ENCODE measurements at places on chromosomes 1 and 21.

- no peak for DNase-seq
Measured at GRCh38 chr1:206518206-206518605, 10.9 kb downstream of the RASSF5 start.

- DNase-seq: no peak
Measured at GRCh38 chr1:202234331-202235002, 40.9 kb downstream of the LGR6 start.

- DNase-seq: no peak
Measured at GRCh38 chr1:23845163-23845562, 19.9 kb upstream of the HMGCL start.

- peak; percentile 68 for DNase-seq
Measured at GRCh38 chr1:28509705-28510272, 3.9 kb downstream of the RCC1 start.

- no peak for DNase-seq
Measured at GRCh38 chr21:20642681-20643080, 355.5 kb upstream of the NCAM2 start.

- no peak for DNase-seq
Measured at GRCh38 chr1:174642393-174642792, 194.6 kb downstream of the GPR52 start.

GRCh38 chr1:22709891-22710700 is 543 bp upstream of the EPHB2 start:
- no peak for DNase-seq

GRCh38 chr1:205922314-205922713 is 20.9 kb downstream of the SLC26A9 start:
- DNase-seq: no peak

DNA sequence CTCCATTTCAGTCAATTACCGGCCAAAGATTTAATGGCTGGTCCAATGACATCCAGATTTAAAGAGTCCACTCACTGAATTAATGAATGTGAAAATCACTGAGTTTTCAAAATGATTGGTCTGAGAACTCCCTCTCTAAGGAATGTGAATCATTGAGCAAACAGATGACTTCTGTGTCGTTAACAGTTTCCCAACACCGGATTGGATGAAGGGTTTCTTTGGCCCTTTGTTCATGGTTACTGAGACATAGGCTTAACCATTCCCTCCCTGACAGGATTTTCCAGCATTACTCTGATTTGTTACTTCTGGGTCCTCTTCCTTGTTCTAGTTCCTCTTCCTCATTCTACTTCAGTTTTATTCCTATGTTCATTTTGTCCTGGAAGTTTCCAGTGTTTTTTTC is 1.5 kb upstream of the CLDN17 start:
- no peak for DNase-seq

DNA sequence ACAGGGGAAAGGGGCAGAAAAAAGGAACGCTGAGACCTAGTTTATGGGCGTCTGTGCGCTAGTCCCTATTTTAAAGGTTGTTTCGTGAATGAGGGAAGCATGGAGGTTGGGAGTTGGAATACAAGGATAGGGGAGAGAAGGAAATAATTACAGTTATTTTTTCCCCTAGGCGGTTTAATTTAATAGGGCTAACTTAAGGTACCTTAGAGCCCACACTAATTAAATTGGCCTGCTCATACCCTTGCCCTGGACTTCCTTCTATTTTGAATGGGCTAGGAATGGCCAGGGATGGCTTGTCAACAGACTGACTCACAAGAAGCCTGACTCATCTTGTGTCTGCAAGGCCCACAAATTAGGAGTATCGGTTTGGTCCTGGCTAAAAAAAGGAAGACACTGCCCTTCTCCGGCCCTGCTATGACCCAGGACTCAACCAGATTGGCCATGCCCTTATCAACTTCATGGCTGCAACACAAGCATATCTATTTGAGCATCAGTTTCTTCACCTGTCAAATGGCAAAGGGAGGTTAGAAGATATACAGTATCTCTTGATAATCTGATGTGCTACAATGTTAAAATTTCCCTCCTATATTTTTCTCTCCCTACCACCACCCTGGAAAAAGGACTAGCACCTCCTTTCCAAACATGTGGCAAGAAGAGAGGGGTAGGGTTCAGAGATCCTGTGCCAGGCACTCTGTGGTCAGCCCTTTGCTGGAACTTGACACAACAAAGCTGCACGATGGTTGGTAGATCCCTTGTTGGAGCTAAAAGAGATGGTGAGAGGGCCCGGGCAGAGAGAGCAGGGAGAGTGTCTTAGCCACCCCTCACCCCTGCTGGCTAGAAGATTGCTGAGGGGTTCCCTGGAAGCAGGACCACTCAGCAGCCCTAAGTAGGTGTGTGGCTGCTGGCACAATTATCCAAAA is 2.2 kb upstream of the SSBP3 start:
- no peak for DNase-seq

DNA sequence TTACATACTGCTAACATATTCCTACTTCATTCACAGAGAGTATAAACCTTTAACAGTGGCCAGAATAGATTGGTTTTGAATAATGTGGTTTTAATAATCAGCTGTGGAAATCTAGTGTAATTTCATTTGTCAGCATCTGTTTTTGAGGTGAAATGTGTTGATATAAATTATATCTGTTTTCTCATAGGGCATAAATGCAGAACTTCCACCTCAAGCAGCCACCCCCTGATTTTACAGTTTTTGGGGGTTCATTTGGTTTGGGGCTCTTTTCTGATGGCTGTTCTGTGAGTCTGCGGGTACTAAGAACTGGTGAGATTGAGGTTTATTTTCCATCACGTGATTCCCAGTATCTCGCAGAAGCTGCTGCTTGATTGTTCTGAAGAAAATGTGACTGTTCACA is 23.2 kb downstream of the EDARADD start:
- DNase-seq: no peak

DNA sequence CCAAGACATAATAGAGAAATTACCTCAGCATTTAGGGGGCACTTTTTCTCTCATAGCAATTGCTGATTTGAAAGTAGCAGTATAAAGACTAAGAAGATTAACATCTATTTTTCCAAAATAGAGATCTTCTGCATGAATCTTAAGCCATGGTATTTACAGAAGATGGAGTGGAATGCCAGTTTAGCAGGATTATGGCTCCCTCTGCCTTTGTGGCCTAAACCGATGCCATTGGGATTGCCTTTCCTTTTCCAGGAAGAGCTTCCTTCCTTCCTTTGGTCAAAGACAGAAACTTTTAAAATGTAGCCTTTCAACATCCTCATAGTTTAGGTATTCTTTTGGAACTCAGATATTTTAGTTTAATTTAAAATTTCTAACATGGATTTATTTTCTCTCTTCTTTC is 39.4 kb downstream of the CFHR5 start:
- no peak for DNase-seq

GRCh38 chr1:16092097-16092922 is 18.9 kb upstream of the FAM131C start:
- no peak for DNase-seq

GRCh38 chr1:166701603-166702100 is 137.6 kb upstream of the POGK start:
- no peak for DNase-seq

GRCh38 chr1:50853325-50853724 is 106.7 kb downstream of the FAF1 start:
- no peak for DNase-seq

DNA sequence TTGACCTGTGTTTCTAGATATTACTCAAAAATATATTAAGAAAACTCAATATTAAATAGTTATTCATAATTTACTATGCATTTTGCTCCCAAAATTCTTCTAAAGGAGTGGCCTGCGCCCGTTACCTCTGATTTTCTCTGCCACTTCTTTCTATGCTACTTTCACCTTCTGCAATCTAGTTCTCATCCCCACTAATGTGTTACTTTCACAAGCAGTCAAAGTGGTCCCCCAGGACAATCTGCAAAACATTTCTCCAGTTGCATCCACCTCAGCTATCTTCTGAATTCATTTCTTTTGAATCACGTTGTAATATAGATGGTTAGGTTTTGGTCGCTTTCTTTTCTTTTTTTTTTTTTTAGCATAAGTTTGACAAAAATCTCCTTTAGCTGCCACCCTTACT is 13.4 kb downstream of the INSL5 start:
- DNase-seq: peak; percentile 34

- DNase-seq: no peak
Measured at GRCh38 chr1:71948561-71948960, 333.8 kb downstream of the NEGR1 start.

DNA sequence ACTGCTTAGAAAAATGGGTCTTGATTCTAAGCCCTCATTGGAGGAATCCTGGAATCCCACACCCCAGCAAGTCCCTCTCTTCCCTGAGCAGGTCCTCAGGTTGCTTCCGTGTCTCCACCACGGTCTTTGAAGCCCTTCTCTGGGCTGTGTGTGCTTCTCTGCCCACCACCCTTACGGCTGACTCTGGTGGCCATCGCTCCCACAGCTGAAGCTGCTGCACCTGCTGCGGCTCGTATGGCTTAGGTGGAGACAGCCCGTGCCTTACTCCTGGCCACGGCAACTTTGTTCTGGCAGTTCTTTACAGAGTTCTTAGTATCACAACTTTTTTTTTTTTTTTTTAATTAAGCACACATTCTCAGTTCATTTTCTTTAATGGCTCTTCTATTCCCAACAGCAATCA is 10.9 kb upstream of the KIF26B start:
- no peak for DNase-seq

- DNase-seq: no peak
Measured at GRCh38 chr1:232979558-232979957, 29.1 kb downstream of the NTPCR start.

DNA sequence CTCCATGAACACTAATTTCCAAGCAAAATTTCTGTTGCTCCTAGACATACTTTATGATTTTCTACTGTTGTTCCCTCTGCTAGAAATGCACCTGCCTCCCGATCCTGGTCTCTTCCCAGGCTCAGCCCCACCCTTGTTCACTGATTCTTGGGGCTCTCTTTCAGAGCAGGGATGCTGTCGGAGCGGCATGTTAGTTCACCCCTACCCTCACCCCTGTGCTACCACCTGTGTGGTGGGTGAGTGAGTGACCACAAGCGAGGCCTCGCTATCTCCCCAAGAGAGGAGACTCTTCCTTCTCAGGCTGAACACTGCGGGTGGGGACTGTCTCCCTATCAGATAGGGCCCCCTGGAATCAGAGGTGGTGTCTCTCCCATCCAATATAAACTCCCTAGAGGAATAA is 4.9 kb upstream of the S100A8 start:
- no peak for DNase-seq

DNA sequence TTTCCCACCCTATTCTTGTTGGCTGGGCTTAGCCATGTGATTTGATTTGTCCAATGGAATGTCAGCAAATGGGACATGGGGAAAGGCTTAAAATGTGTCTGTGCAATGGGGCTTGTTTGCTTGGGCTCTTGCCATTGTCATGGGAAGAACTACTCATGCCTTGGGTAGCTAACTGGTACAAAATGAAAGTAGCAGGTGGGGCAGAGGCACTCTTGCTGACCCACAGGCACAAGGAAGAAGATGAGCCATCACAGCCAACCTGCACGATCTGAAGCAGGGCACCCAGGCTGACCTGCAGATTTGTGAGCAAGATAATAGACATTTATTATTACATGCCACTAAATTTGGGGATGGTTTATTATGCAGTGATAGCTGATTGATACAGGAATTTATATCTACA is 305.9 kb upstream of the CAMK1G start:
- no peak for DNase-seq

- no peak for DNase-seq
Measured at GRCh38 chr1:62209931-62210595, 15.4 kb downstream of the L1TD1 start.

DNA sequence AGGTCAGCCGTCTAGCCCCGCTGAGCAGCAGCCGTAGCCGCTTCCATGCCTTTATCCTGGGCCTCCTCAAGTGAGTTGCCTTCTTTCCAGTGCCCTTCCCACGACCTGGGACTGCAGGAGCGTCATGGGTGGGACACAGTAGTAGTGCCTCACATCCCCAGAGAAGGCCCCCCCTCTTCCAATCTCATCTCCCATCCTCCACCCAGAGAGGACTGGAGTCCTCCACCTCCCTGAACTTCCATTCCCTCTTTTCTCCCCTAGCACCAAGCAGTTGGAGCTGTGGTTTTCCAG is 4.9 kb downstream of the RUSC1 start:
- DNase-seq: no peak

DNA sequence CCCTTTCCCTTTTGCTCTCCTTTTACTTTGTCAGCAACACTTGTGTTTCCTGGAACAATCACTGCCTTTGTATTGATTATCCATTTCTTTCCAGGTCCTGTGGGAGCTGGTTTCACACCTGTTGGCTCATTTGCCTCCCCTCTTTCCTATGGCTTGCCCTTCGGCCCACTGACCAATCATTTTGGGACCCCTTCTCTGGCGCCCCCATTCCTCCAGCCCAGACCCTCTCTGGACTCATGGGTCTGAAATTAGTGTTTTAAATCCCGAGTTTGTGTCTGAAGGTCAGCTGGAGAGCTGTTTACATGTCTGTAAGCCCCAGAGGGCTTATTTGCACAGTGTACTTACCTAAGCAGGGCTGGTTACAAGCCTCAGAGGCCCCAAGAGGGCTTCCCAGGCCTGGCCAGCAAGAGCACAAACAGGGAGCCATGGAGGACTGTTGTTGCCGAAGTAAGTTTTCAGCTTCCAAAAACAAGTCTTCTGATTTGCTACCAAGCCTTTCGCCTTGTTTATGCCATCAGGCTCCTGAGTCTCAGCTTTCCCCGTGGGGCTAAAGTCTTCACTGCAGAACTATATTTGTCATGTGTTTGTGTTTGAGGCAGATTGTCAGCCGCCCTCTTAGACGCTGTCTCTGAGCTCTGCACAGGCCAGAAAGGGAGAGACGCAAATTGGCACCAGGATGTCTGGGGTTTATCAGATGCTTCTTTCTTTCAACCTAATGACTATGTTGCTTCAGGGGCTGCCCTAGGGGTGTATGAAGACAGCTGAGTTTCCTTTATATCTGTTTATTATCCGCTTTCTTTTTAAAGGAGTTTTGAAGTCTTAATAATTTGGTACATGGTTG is 93.0 kb downstream of the ATP1A1 start:
- DNase-seq: no peak

Measured in activated CD4-positive, alpha-beta T cell treated with anti-CD3 and anti-CD28 coated beads, Interleukin-2, amount 50 U/mL, for 16 hours (primary cell).